ENCODE measurements at places on chromosomes 2 and 18.

DNA sequence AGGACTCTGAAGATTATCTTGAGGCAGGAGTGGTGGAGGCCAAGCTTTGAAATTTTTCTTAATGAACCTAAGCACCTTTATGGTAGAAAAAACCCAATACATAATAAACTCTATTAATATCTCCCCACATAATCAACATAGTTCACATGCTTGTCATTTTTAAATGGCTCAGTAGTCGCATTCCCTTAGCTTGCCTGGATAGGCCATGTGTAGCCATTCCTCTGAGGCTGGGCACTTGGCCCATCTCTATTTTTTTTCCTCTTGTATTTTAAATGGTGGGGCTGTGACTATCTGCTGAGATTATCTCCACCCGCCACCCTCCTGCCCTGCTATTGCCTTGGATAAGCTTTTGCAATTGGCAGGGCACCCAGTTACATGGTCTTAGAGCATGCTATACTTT lies 143.1 kb downstream of the FHOD3 start:
- no peak for DNase-seq

DNA sequence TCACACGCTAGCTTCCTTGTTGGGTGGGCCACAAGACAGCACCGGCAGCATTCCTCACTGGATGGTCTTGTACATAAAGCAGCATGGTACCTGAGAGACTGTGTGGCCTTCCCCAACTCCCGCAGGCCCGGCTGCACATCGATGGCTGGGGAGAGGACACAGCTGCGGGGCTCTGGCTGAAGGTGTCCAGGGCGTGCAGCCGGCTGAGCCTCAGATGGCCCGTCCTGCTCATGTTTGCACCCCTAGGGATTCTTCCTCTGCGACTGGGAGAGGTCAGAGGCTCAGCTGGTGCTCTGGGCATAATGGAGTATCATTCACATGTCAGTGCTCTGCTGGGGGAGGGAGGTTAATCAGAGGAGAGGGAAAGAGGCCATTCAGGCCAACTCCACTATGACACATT lies 207.9 kb downstream of the SEPTIN10 start:
- DNase-seq: no peak

DNA sequence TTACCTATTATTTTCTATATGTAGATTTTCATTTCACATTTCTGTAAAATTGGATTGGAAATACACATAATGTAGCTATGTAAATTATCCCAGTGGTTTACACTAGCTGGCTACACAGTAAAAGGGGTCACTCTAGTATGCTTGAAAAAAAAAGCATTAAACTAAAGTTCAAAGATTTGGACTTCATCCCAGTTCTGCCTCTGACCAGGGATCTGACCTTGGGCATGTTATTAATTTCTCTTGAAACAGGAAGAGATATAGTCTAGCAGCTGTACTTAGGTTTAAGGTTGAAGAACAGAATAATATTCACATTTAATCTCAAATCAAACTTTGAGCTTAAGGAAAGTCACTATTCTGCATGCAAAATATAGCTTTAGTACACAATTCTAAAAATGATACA lies 64.5 kb upstream of the RPE start:
- no peak for DNase-seq

GRCh38 chr2:35099342-35099741 lies 1256.2 kb upstream of the CRIM1 start:
- DNase-seq: no peak

DNA sequence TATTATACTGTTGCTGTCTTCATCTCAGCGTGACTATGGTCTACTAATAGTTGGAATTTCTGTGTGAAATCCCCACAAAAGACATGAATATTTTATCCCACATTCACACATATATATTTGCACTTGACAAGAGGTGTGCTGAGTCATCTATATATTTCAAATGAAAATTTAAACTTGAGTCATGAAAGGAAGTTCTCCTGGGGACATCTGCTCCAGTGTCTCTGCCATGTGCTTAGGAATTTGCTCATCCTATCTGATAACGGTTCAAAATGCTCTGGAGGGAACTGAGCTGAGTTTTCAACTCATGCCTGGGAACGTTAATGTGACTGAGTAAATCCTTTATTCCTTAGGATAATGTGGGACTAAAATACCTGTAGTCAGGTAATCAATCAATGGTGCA lies 326.2 kb upstream of the MEX3C start:
- DNase-seq: no peak

DNA sequence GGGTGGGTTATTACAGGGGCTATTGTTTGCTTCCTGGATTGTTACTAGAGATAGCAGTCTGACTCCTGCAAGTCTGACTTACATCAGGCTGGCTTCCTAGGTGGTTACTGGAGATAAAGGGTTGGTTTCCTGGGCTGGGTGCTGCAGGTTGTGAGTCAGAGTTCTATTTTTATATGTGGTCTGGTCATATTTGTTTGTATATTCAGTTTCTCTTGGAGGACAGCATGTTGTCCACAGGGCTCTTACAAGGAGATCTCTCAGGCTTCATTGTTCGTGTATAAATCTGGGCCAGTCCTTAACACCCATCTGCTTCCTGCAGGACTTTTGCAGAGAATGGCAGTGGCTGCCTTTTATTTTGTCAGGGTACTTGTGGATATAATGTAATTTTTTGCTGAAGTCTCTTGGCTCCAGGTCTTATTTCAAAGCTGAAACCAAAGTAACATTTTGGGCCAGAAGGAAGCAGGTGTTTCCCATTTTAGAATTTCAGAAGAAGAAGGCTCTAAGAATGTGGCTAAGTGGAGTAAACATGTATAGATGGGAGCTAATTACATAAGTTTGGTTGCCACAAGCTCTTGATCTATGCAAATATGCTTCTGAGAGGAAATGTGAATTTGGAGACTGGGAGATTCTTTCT lies 65.9 kb upstream of the SLC16A14 start:
- DNase-seq: no peak
